ENCODE measurements at places on chromosomes 16 and 17.

GRCh38 chr17:17467016-17467415, 9.8 kb upstream of the MED9 start:
- ATAC-seq, result no peak

GRCh38 chr17:2453325-2453724, 52.5 kb upstream of the MNT start:
- ATAC-seq, result peak; percentile 68

DNA sequence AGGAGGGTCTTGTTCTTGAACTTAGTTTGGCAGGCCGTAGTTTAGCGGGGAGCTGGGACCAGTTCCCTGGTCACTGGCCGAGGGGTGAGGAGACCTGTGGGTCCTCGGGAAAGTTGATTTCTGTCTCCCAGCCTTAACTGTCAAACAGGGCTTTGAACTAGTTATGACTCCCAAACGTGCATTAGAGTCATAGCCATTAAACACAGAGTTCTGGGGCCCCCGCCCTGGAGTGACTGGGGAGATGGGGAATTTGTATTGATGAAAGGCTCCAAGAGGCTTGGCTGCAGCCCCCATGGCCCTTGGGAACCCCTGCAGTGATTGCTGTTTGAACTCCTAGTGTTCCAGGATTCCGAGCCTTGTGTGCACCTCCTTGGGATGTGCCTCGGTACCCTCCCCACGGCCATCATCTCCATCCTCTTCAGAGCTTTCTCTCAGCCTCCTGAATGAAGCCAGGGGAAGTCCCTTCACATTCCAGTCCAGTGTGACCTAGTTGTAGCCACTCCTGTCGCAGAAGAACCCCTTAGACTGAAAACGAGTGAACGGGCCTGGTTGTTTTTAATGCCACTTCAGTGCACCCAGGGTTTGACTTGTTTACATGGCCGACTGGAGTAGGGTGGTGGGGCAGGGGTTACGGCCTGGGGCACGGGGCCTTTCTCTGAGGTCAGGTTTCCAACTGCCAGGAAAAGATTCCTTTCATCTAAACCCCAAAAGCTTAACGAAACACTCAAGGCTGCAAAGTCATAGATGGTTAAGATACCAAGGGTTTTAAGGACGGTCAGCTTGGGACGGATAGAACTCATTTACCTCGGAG, 1.4 kb downstream of the MPRIP start:
- no peak for ATAC-seq

DNA sequence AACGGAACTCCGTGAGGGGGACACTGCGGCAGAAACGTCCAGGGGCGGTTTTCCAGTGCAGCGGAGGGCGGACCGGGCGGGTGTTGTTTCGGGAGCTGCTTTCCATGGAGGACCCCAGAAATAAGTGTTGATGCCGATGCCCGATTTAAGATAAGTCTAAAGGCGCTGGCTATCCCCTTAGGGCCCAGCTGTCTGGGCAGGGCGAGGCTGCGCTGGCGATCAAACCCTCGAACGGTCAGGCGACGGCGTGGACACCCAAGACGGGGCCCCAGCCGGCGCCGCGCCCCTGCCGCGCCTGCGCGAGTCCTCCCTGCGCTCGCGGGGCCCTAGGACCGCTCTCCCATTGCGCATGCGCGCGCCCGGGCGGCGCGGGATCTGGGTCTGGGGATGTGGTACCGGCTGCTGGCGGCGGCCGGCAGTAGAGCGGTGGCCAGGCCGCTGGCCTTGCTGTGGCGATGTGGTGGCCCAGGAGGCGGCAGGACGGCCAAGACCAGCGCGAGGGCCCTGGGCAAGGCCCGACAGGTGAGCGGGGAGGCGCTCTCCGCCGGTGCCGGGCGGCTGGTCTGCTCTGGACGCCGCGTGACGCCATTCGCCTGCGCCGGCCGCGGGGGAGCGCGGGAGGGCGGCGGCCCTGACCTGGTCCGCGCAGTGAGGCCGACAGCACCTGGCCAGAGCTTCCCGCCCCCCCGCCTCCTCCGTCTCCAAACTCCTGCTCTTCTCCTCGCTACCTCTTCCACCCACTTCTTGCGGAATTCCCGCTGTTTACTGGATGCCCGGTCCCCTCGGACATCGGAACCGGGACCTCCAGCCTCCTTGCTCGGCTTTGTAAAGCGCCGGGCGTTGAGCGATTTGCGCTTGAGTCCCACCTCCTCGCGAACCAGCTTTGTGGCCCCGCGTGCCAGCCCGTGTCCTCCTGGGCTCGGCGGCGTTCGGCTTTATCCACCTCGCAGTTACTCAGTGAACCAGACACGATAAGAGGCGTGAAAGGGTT, 24.0 kb downstream of the DEF8 start:
- peak; percentile 94 for ATAC-seq

- no peak for ATAC-seq
Observed at GRCh38 chr16:83118365-83118764, 491.6 kb downstream of the CDH13 start.

- ATAC-seq, result no peak
Observed at GRCh38 chr17:56373981-56374833, 219.3 kb upstream of the NOG start.

DNA sequence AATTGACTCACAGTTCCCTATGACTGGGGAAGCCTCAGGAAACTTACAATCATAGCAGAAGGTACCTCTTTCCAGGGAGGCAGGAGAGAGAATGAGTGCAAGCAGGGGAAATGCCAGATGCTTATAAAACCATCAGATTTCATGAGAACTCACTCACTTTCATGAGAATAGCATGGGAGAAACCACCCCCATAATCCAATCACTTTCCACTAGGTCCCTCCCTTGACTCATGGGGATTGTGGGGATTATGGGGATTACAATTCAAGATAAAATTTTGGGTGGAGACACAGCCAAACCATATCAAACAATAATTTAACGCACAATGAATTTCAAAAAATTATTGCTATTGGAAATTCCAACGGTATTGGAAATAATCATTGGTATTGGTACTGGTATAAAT, 15.1 kb downstream of the ABCA9 start:
- peak; percentile 16 for ATAC-seq

DNA sequence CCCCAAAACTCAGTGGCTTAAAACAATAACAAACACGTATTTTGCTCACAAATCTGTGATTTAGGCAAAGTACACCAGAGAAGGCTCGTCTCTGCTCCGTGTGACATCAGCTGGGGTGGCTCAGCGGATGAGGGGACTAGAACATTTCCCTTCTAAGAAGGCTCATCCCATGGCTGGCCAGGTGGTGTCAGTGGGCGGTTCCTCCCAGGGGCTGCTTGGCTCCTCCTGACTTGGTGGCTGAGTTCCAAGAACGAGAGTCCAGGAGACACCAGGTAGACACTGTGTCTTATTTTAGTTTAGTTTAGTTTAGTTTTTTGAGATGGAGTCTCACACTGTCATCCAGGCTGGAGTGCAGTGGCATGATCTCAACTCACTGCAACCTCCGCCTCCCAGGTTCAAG, 5.6 kb upstream of the CHMP6 start:
- ATAC-seq, result no peak

DNA sequence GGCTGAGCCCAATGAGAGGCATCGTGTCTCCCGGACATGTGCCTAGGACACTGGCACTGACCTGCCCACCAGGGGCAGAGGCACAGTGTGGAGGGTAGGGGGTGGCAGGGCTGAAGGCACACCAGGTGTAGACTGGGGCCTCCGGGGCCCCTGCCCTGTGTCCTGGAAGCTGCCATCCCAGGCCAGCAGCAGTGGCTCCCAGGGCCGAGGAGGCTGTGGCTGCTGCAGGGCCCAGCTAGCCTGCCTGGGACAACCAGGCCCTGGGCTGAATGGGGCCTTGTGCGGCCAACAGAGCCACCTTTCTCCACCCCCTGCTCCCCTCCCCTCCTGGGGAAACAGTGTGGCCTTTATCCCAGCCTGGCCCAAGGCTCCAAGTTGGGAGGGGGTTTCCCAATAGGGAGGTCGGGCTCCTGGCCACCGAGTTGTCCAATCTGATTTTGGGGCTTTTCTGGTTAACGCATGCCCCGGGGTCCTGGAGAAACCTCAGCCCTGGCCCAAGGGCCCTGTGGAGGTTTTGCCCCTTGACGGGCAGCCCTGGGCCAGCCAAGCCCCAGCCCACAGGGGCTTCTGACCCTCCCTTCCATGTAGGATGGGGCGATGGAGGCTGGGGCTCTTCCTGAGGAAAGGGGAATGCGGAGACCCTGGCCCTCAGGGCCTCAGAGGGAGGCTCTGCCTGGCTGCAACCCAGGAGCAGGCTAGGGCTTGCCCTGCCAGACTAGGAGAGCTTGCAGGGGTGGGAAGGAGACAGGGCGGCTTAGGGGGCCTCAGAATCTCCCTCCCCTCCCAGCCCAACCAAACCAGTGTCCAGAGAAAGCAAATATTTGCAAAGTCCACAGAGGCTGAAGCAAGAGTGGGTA, 4.2 kb downstream of the MTSS2 start:
- ATAC-seq, result no peak

DNA sequence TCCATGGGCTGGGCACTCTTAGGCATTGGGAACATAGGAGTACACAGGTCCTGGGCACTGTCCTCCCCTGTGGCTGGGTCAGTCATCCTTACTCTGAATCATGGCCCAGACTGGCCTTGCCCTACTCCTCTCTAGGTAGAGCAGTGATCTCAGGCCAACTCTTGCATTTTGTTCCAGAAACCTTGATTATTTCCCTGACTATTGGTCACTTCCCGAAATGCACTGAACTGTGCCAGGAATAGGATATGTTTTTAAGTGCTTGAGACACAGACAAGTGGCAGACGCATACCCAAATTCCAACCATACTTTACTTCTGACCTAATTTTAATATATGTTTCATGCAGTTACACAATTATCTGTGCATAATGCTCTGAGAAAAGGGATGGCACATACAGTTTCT, 10.3 kb downstream of the KRABD2 start:
- ATAC-seq, result no peak

DNA sequence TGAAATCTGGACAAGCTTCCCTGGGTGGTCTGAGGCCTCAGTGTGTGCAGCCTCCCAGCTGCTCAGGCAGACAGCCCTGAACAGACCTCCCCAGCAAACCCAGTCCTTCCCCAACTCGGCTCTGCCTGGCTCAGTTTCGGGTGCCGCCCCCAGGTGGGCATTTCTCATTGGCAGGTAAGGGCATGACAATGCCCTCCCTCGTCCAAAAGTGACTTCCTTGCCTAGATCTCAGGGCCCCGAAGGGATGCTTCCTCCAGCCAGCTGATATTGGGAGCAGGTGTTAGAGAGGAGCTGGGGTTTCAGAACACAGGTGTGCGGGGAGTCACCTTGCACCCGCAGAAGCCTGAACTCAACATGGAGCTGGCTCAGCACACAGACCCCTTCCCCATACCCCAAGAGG, 3.8 kb upstream of the PPL start:
- no peak for ATAC-seq

- ATAC-seq, result no peak
Observed at GRCh38 chr17:10172241-10172741, 26.1 kb downstream of the GAS7 start.

DNA sequence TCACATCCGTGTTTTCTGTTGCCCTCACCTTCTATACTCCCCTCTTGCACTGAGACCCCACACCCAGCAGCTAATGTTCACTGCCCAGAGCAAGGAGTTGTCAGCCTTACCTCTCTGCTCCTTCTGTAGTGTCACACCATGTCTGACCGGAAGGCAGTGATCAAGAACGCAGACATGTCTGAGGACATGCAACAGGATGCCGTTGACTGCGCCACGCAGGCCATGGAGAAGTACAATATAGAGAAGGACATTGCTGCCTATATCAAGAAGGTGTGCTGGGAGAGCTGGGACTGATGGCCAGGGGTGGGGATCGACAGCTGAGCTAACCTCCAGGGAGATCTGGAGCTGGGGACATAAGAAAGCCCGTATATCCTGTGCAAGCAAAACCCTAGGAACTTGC, 3.7 kb downstream of the DYNLL2 start:
- no peak for ATAC-seq

- ATAC-seq, result no peak
Observed at GRCh38 chr17:38959508-38959907, 7.7 kb downstream of the FBXO47 start.

DNA sequence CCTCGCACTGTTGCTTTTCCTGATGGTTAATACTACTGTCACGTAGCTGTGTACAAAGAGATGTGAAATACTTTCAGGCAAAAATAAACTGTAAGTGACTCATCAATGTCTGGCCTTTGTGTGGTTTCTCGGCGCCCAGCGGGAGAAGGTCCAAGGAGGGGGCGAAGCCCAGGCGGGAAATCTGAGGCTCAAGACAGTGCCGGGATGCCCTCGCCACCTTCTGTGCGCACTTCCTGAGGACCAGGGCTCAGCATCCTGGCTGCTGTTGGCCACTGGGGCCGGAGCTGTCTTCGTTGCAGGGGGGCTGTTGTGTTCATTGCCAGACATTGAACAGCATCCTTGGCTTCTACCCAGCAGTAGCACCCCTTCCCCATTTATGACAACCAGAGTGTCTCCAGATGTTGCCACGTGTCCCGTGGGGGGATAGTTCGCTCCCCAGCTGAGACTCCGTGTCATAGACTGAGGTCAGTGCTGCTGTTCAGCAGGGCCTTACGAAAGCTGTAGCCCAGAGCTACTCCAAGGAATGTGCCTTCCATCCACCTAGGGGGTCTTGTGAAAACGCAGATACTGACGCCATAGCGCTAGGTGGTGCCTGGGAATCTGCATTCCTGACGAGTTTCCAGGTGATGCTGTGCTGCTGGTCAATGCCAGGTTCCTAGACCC, 67.3 kb upstream of the PLCG2 start:
- no peak for ATAC-seq

- ATAC-seq, result peak; percentile 46
Observed at GRCh38 chr17:42288803-42289610, 709 bp downstream of the STAT5A start.

- ATAC-seq, result no peak
Observed at GRCh38 chr16:65663774-65664173, 541.9 kb upstream of the CDH11 start.

GRCh38 chr17:66115246-66115645, 76.7 kb downstream of the CEP112 start:
- no peak for ATAC-seq

GRCh38 chr16:67397812-67398545, 4.7 kb upstream of the TPPP3 start:
- no peak for ATAC-seq

DNA sequence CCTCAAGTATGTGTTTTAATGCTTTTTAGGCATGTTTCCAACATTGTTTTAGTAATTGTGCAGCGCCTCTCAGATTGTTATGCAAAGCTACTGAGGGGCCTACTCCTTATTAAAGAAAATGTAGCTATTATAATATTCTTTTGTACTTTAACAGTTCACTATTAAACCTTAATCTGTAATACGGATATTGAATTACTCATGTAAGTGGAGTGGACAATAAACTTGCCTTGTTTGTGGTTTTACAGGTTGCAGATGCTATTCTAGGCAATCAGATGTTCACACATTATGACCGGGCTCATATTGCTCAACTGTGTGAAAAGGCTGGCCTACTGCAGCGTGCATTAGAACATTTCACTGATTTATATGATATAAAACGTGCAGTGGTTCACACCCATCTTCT, 41.0 kb downstream of the PTRH2 start:
- no peak for ATAC-seq

- no peak for ATAC-seq
Observed at GRCh38 chr17:2023692-2024571, 1.2 kb downstream of the RTN4RL1 start.

All from activated T-helper 17 cell treated with anti-CD3 and anti-CD28 coated beads, Interleukin-2, amount 50 U/mL, for 72 hours (primary cell).